Fibroblast of lung (primary cell): ENCODE measurements at places on chromosomes 2 and 18.

DNA sequence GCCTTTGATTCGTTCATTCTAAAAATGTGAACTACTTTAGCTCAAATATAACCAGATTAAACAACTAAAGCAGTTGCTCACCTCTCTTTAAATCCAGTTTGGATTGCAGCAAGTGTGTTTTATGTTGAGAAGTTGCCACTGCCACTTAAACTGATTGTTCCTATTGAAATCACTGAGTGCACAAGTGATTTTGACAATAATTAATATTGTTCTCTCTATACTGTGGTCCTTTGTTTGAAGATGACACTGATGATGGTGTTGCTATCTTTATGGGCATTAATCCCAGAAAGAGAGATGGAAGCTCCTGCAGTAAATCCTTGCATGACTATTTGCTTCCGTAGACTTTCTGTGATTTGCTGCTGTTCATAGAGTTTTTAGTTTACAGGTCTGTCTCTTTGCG, 251.4 kb upstream of the ZEB2 start:
- no peak for DNase-seq

DNA sequence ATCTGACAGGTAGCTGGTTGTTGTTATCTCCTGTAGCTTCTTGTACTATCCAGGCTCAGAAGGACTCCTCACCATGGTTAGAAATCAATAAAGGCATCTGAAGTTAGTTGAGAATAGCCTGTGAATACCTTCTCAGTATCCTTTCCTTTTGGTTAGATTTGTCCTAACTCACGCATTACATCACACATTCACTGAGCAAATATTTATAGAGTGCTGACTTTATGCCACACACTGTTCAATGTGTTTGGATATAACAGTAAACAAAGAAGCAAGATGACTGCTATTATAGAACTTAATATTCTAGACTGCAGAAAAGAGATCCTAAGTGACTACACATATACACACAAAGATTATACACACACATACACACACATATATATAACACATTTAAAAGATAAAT, 889.9 kb upstream of the CHAC2 start:
- peak; percentile 56 for DNase-seq

DNA sequence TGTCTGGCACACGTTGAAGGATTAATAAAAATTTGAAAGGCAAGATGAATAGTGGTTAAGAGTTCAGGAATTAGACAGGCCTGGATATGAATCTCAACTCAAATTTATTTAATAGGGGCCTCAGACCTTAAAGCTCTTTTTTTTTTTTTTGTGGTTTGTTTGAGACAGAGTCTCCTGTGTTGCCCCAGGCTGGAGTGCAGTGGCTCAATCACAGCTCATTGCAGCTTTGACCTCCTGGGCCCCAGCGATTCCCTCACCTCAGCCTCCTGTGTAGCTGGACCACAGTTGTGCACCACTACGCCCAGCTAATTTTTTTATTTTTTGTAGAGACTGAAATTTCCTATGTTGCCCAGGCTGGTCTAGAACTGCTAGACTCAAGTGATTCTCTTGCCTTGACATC, 3.0 kb downstream of the ZRANB3 start:
- no peak for DNase-seq

DNA sequence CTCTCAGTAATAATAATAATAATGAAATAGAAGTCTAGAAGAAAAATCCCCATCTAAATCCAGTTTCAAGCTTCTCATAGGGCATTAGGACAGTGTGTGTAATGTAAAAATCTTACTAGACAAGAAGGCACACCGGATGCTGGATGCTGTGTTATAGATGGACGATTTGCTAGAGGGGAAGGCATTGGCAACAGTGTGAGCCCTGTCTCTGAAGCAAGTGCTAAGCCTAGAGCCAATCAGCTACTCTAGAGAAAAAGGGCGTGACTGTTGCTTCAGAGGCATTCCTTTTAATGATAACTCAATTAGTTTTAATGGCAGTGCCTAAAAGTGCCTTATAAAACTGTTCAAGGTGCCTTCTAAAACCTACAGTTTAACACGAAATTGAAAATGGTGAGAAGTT, 344.9 kb downstream of the TDRD15 start:
- no peak for DNase-seq

- no peak for DNase-seq
Observed at GRCh38 chr2:1557467-1557820, 144.2 kb downstream of the TPO start.

DNA sequence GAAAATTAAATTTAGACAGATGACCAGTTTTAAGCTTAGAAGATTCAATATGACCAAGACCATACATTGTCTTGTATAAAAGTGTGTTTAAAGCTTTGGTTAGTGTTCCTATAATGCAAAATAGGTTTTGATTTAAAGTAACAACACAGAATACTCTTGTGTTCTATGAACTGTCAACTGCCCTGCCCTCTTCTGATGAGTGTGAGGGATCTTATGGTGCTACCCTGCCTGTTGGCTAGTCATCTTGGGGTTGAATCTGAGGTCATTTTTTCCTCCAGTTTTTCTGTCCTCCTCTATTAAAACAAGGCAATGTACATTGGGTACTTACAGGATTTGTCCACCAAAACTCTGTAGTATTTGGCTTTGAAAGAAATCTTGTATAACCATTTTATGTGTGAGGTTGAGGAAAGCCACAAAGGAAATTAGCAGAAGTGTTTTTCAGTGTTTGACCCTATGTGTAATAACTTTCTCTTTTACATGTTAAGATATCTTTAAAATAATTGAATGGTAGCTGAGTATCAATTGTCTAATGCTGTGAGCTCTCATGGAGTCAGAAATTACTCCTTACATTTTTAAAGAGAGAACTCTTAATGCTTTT, 129.1 kb downstream of the SPTBN1 start:
- DNase-seq = no peak
